ENCODE measurements at places on chromosomes 1 and 21.

DNA sequence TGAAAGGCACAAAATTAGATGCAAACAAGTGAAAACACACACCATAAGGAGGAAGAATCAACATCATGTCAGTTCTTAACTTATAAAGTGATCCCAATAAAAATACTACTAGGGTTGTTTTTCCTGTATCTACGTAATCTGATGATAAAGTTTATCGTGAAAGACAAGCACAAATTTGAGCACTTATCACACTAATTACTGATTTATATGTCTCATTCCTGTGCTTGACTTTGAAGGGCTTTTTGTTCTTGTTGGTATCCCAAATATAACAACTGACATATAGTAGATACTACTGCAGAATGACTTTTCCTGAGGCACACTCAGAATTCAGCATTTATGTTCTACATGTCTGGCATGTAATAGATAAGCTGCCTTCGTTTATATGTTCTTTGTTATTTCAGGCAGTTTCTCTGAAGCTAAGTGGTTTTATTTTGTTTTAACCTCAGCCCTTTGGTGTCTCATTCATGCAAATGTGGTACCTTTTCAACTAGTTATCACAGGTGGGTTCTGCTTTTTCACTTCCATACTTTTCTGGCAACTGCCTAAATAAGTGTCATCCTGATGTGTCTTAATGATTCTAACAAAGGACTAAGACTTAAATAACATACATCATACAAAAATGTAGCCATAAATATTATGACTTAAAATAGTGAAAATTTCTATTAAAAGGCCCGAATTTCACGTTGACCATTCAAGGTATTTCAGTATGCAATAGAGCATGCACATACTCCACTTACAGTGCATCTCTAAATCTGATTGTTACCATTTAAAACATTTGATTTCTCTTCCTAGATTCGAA, 73.2 kb downstream of the LRRC8C start:
- no peak for DNase-seq

DNA sequence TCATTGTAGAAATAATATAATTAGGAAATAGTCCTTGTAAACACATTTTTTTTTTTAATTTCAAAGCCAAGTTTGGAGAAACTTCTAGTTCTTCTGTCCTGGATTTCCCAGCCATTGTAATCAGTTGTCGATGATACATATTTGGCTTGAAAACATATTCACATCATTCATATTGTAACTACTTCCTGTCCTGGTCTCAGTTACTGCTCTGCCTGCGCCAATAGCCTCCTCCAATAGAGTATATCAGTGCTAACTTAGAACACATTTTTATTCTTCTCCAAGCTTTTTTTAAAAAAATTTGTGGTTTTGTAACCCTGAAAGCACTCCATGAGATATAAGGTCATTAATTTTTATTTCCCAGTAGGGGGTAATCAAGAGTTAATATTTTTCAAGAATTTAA, 46.1 kb upstream of the FMO2 start:
- DNase-seq: no peak

DNA sequence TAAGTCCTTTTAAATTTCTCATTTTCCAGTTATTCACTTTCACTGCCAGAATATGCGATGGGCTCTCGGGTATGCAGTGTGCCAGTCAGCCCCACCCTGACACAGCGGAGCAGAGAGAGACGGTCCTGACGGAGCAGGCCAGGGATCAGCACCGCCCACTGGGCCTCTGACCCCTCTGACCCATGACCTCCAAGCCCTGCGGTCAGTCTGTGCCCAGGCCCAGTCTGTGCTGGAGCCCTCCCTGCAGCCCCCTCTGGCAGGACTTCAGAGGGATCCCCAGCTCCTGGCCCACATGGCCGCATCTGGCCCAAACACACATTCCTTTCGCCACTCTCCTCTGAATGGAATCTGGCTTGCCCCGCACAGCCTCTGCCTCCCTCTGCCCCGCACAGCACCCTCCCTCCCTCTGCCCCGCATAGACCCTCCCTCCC, 43.4 kb upstream of the COL6A2 start:
- DNase-seq: peak; percentile 64

- DNase-seq: peak; percentile 81
Observed at GRCh38 chr1:184025242-184025675, 12.3 kb downstream of the COLGALT2 start.

GRCh38 chr1:11539850-11540772, 61.2 kb downstream of the DISP3 start:
- no peak for DNase-seq

DNA sequence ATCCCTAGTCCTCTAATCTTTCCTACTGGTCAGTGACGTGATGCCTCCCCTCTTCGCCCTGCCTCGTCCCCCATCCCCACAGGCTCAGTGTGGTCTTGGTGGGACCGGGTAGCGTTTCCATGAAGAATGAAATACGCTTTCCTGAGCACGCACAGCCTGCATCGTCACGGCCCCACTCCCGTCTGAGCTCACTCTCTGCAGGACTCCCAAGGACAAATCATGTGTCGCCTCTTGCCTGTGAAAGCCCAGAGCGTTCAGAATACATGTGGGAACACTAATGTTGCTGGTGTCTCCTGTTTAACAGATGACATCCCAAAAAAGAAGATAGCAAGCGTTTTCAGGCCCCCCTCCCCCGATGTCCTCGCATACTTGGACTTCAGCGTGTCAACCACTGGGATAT, 49.2 kb downstream of the S100B start:
- DNase-seq: no peak

GRCh38 chr1:27257155-27257554, 22.7 kb downstream of the WDTC1 start:
- DNase-seq: peak; percentile 39
